AG10803 (cell line): ENCODE measurements at places on chromosomes 5 and 9.

GRCh38 chr5:155101697-155102096 lies 88.1 kb downstream of the KIF4B start:
- DNase-seq, result no peak

GRCh38 chr5:179623906-179624741 lies 653 bp upstream of the HNRNPH1 start:
- DNase-seq, result peak; percentile 87

DNA sequence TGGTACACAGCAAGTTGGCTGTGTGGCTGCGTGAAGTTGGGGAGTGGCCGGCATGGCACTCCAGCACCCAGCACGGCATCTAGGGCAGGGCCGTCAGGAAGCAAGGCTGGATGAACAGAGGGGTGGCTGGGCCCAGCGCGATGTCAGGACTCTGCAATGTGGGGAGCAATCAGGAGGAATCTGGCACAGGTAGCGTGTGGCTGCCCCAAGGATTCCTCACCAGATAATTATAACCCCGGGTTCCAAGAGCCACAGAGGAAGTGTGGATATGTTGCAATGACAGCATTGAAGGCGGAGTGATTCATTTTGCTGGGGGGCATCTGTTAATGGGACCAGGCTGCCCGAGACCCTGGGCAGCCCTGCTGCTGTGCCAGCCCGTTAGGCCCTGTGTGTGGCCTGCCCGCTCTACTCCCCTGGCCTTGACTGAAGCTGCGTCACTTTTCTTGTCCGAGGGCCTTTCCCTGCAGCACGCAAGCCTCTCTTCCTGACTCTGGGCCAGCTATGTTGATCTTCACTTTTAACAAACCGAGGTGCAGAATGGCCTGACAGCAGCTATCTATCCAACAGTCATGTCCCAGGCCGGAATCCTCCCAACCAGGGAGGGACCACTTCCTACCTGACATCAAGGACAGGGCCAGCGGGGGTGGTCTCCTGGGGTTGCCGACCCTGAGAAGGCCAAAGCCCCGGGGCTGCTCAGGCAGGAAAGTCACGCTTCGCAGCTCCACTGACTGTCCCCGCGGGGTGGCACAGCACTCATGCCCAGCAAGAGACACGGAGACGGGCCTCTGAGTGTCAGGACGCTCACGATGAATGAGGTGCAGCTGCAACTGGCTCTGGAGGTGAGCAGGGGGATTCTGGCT lies 118.0 kb upstream of the PHYKPL start:
- DNase-seq, result peak; percentile 28

DNA sequence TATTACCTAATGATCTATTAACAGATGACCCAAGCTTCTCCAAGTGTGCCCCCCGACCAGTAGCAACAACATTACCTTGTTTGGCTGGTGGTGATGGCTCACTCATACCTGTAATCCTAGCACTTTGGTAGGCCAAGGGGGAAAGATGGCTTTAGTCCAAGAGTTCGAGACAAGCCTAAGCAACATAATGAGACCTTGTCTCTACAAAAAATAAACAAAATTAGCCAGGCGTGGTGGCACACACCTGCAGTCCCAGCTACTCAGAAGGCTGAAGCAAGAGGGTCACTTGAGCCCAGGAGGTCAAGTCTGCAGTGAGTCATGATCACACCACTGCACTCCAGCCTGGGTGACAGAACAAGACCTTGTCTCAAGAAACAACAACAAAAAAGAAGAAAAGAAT lies 62.9 kb downstream of the GCNT1 start:
- no peak for DNase-seq

- no peak for DNase-seq
Observed at GRCh38 chr5:110475529-110475928, 250.9 kb downstream of the TMEM232 start.

DNA sequence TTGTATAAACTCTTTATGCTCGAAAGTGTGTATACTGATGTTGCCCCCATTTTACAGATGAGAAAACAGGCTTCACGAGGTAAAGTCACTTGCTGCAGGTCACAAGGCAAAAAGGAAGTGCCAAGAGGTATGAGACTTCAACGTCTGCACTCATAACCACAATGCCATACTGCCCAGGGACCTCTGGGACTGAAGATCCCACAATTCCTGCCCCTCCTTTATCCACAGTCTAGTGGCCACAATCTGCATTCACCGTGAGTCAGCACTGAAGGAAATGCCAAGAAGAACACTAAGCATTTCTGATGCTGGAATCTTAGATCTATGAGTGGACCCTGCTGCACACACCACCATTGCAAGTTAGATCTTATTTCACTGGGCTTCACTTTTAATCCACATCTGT lies 37.3 kb downstream of the MED27 start:
- DNase-seq, result peak; percentile 96

DNA sequence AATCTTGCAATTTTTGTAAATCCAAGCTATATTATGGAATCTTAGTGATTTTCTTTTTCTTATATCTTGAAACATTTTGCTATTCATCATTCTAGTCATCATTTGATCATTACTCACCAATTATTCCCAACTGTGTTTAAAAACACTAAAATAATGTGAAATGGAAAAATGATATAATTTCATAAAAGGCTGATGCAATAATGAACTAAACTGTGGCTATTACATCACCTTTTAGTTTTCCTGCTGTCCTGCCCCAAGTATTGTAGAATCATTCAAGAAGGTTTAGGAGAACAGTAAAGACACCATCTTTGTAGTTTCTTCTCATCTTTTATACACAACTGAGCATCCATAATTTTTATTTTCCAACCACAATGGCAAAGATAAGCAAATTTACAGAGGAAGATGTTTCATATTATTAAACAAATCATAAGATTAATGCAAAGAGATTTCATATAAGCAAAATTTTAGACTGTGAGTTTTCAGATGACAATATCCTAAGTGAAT lies 431.0 kb upstream of the SLC30A5 start:
- no peak for DNase-seq

DNA sequence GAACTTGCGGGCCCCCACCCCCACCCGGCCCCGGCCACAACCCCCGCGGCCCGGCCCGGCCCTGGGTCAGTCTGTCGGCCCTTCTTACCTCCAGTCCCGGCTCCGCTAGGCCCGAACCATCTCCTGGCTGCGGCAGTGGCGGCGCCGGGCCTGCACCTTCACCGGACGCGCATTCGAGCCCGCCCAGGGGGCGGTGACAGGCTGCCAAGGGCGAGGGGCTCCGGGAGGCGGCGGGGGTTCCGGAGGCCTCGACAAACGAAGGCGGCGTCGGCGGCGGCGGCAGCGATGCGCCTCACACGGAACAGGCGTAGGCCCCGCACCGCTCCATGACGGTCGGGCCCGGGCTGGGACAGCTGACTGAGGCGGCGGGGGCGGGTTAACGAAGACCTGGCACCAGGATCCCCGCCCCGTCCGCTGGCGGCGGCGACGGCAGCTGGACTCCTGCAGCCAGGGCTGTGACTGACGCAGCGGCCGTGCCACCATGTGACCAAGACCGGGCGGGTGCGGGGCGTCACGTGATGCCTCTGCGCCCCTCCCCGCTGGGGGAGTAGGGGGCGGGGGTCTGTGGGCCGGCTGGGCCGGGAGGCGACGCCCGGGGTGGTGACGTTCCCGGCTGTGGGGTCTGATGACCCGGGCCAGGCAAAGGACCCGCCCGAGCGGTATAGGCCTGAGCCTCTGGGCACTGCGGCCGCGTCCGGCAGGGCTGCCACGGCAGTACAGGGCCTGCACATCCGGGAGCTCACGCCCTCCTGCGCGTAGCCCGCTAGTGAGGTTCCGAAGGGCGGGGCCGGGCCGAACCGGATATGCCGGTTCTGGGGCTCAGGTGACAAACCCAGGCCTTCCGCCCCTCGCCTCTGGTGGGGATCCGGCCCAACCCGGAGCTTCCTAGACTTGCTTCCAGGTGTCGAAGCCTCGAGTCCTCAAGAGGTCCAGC lies at the start of gene AFF4:
Gene AFF4 (minus strand): TSS at position 464 of the 934 bp plus-strand sequence. CDS start 26,445 bp downstream, outside the sequence.
- peak; percentile 97 for DNase-seq

GRCh38 chr5:403995-404394 lies 39.0 kb upstream of the EXOC3 start:
- no peak for DNase-seq

GRCh38 chr9:4061717-4062116 lies 238.2 kb downstream of the GLIS3 start:
- no peak for DNase-seq

- DNase-seq, result peak; percentile 29
Observed at GRCh38 chr5:173581408-173582215, 34.8 kb downstream of the BOD1 start.

DNA sequence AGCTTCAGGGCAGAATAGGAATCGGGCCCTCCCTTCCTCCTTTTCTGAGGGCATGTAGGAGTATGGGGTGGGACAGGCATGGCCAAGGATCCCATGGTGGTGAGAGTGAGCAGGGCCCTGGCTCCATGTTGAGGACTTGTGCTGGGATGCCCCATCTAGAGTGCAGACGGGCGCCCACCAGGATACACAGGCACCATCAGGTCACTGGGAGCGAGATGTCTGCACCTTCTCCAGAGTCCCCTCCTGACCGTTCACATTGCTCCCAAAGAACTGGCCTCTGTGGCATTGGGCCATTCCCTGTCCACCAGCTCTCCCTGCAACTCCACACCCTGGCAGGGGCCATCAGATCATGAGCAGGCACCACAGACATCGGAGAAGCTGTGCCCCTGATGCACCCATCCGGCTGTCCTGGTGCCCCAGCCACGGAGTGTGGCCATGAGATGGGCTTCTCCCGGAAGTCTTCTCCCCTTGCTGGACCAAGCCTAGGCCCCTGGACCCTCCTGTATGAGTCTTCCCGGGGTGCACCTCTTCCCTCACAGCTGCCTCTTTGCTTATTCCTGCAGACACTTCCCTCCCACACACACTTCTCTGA lies 195.0 kb downstream of the IRX2 start:
- no peak for DNase-seq

DNA sequence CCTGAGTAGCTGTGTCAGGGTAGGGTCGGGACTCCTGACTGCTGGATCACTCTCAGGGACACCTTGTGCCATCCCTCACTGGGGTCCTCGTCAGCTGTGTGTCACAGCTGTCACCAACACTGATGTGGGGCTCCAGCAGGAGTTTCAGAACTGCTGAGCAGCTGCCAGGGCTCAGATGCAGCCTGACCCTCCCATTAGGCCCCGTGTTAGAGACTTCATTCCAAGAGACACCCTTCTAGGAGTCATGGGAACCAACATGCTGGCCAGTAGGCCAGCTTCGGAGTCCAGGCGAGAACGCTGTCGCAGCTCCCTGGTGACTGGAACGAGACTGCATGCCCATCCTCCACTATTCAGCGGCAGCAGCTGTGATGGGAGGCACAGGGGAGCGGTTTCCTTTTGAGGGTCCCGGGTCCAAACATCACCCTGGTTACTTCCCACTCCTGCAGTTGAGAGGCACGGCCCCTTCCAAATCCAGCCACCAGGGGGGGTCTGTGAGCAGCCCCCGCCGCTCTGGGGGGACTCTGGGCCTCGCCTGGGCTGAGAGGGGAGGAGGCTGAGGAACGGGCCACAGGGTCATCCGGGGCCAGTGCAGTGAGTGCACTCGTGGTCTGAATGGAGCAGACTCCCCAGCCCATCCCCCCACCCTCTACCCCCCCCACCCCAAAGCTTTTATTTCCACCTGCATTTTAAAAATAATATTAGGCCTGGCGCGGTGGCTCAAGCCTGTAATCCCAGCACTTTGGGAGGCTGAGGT lies 12.6 kb upstream of the TCF7 start:
- DNase-seq, result no peak

- no peak for DNase-seq
Observed at GRCh38 chr5:74017112-74017511, 391.1 kb downstream of the ARHGEF28 start.

GRCh38 chr9:17793713-17794622 lies 215.1 kb downstream of the SH3GL2 start:
- DNase-seq, result peak; percentile 4

DNA sequence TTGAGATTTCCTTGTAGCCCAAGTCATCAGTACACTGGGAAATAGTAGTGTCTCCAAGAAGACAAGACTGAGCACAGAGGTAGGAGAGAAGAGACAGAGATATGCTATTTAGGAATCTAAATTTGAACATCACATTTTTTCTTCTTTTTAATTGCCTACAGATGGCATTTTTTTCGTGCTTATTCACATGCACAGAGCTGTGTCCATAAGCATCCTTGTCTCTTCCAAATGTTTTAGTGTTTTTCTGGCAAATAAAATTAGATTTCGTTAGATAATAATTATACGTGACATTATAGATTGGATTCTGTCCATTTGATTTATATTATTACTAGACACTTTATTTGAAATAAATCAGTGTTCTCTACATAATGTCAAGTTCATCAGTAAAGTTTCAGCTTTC lies 80.9 kb downstream of the PRR16 start:
- DNase-seq, result peak; percentile 68

DNA sequence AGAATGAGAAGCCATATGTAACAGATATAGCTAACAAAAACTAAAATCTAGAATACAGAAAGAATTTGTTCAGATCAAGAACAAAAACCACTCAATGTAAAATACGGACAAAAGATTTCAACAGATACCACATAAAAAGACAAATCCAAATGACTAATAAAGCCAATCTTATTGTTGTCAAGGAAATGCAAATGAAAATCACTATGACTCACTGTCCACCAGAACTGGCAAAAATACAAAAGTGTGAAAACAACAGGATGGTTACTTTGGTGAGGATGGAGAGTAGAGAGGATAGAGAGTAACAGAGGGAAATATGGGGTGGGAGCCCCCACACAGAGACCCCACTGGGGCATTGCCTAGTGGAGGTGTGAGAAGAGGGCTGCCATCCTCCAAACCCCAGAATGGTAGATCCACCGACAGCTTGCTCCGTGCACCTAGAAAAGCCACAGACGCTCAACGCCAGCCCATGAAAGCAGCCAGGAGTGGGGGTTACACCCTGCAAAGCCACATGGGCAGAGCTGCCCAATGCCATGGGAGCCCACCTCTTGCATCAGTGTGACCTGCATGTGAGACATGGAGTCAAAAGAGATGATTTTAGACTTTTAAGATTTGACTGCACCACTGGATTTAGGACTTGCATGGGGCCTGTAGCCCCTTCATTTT lies 15.2 kb upstream of the RHOBTB3 start:
- peak; percentile 88 for DNase-seq

DNA sequence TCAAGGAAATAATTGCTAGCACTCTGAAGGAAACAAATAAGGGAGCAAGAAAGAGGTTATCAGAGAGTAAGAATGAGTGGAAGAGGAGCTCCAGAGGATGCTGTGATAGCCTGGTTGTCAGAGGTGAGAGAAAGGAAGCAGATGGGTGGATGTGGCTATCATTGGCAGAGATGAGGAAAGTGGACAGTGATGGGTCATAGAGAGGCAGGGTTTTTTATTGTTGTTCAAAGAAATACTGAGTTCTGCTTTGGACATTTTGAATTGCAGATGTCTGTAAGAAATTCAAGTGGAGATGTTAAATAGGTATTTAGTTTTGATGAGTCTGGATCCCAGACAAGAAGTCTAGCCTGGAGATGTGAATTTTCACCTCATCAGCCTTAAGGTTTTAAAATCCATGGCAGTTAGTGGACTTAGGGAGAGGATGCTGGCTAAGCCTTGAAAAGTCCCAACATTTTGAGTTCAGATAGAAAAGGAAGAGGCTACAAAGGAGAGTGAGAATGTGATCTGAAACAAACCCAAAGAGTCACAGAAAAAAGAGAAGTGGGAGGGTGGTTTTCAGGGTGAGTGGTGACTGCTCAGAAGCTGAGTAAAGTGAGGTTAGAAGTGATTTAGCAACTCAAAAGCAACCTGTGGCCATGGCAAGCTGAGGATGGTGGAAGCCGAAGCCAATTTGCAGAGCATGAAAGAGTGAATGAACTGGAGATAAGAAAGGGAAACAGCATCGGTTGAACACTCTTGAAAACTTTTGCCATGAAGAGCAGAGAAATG lies 50.4 kb downstream of the PPIC start:
- DNase-seq, result no peak
